ENCODE measurements at places on chromosomes 2 and 18. TPM values are rescaled to one million over a fixed set of nuclear protein-coding genes. Genes with fewer than 3 reads are reported as not detected.

The ACSL3 gene
- 115 TPM for total RNA-seq

The FABP1 gene
- total RNA-seq: not detected

DNA sequence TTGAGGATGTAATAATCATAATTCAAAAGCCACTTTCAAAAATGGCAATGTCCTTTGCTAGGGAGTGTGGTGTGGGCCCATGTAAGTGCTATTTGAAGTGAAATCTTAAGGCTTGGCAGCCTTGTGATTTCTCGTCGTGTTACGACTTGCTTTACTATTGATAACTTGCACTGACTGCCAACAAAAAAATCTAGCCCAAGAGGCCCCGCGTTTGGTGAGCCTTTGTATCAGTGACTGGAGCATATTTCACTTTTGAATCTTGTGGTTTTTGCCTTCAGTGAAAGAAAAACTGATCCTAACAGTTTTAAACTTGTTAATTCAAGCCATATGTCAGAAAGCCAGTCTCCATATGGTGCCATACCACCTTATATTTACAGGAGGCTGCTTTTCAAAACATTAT, 248.0 kb downstream of the TMEM182 start:
- H3K4me1 ChIP-seq: no peaks in the 10 kb centered on the region
- no peaks in the 10 kb centered on the region for H3K36me3 ChIP-seq
- H3K27me3 ChIP-seq: peaks cover 5% of the 10 kb centered on the region
- DNase-seq: no peak
- H3K27ac ChIP-seq: no peak overlapping the region

DNA sequence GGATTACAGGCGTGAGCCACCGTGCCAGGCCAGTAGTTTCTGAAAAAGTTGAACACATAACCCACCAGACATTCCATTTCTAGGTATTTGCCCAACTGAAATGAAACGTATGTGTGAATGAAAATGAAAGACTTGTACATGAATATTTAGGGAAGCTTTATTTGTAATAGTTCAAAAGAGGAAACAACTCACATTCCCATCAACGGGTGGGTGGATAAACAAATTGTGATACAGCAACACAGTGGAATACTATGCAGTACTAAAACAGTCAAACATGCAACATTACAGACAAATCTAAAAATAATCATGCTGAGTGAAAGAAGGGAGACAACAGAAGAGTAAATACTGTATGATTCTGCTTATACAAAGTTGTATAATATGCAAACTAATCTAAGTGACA, 46.8 kb downstream of the TMEM131 start:
- H3K27me3 ChIP-seq: no peaks in the 10 kb centered on the region
- no peak overlapping the region for H3K4me3 ChIP-seq
- H3K36me3 ChIP-seq: no peaks in the 10 kb centered on the region

- H3K36me3 ChIP-seq: peaks cover 6% of the 10 kb centered on the region
- no peak overlapping the region for H3K27ac ChIP-seq
- H3K4me3 ChIP-seq: no peak overlapping the region
- DNase-seq: no peak
- peaks cover under 1% of the 10 kb centered on the region for H3K4me1 ChIP-seq
These were observed 38.3 kb upstream of the CTIF start for GRCh38 chr18:48500517-48500916.

DNA sequence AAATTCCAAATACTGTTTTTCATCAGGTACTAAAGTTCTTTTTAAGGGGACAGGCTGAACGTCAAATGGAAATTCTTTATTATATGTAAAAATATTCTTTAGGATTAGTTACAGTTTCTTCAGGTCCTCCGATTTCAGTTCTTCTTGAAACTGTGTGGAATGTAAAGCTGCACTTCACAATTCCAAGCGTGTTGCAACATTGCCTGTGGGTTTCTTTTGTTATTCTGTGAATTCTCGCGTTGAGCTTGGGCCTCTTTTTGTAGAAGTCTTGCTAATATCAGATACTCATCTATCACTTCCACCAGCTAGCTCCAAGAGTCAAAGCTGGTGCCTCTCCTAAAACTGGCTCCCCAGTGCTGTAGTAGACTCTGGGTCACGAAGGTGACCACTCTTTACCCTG, 642.6 kb downstream of the METTL4 start:
- no peaks in the 10 kb centered on the region for H3K27me3 ChIP-seq
- H3K27ac ChIP-seq: no peak overlapping the region
- H3K36me3 ChIP-seq: no peaks in the 10 kb centered on the region
- no peak overlapping the region for H3K4me3 ChIP-seq
- no peak for DNase-seq

DNA sequence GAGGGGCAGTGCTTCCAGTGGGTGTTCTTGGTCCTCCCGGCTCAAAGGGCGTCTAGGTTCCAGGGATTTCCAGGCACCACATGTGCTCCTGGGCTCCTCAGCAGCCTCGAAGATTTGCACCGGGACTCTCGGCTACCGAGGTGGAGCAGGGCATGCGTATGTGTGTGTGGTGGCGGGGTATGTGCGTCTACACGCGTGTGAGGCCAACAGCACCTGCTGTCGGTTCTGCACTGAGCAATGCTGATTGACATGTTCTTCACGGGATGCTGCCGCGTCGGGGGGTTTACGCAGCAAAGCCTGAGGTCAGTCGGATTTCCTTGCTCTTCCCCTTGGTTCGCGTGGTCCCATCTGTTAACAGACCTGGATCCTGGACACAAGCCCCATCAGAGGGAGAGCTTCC, 119.8 kb downstream of the NDUFA10 start:
- no peak overlapping the region for H3K27ac ChIP-seq
- H3K4me1 ChIP-seq: no peaks in the 10 kb centered on the region
- no peak for DNase-seq
- H3K27me3 ChIP-seq: peaks cover 9% of the 10 kb centered on the region
- no peak overlapping the region for H3K4me3 ChIP-seq

DNA sequence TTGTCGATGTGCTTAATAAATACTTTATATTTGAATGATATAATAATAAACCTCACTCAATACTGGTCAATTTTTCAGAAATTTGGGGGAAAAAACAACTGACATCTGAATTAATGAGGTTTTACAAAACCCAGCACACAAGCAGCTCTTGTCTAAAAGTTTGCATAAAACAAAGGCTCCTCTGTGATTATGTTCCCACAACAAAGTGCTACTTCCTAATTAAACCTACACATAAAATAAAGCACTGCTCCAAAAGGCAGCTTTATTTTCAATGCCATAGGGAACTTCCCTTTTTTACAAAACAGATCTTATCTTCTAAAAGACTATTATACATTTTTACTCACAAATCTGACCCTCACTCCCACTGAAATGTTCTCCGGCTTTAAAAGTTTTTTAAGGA, 47.1 kb downstream of the LAMA1 start:
- no peak overlapping the region for H3K4me3 ChIP-seq
- no peak for DNase-seq
- H3K4me1 ChIP-seq: peaks cover 26% of the 10 kb centered on the region
- no peak overlapping the region for H3K27ac ChIP-seq
- H3K36me3 ChIP-seq: no peaks in the 10 kb centered on the region
- H3K27me3 ChIP-seq: no peaks in the 10 kb centered on the region

- peak within 1 kb of the TSS; percentile 97 for H3K27ac ChIP-seq
- peak within 1 kb of the TSS; percentile 88 for H3K4me3 ChIP-seq
- peak; percentile 82 for DNase-seq
- peaks cover 3% of the 10 kb centered on the region for H3K36me3 ChIP-seq
- no peaks in the 10 kb centered on the region for H3K27me3 ChIP-seq
- H3K4me1 ChIP-seq: peaks cover 42% of the 10 kb centered on the region
These were observed at the start of gene PTPRM for GRCh38 chr18:7566567-7567473. Gene PTPRM (plus strand): TSS chr18:7567316. CDS start chr18:7567819, 503 bp downstream.

GRCh38 chr2:3738454-3738853, 35.1 kb downstream of the DCDC2C start:
- H3K4me1 ChIP-seq: peaks cover 9% of the 10 kb centered on the region
- no peaks in the 10 kb centered on the region for H3K36me3 ChIP-seq
- H3K4me3 ChIP-seq: no peak overlapping the region
- H3K27ac ChIP-seq: no peak overlapping the region
- no peak for DNase-seq

GRCh38 chr18:711310-711656, 1.1 kb downstream of the ENOSF1 start:
- peak overlapping the region; percentile 84 for H3K27ac ChIP-seq
- peaks cover 5% of the 10 kb centered on the region for H3K36me3 ChIP-seq
- H3K4me3 ChIP-seq: peak overlapping the region; percentile 71
- no peaks in the 10 kb centered on the region for H3K27me3 ChIP-seq

DNA sequence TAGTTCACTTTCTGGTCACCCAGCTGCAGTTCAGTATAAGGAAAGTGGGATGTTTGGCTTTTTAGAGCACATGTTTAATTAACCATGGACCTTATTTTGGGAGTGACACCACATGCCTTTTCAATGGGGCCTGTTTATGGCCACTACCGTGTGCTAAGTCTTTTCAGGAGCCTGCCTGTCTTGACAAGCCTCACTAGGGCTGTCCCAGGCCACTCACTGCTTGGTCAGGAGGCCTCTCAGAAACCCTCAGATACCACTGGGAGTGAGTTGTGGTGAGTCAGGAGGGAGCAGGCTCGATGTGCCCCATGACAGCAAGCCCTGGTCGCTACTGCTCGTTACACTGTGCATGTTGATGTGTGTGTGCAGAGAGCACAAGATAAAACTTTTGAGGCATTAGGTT, 123.0 kb downstream of the MAP4K4 start:
- no peak for DNase-seq
- no peak overlapping the region for H3K27ac ChIP-seq
- H3K27me3 ChIP-seq: no peaks in the 10 kb centered on the region
- peaks cover 2% of the 10 kb centered on the region for H3K36me3 ChIP-seq
- no peak overlapping the region for H3K4me3 ChIP-seq

- H3K27ac ChIP-seq: no peak overlapping the region
- DNase-seq: no peak
- peaks cover 8% of the 10 kb centered on the region for H3K4me1 ChIP-seq
- H3K4me3 ChIP-seq: no peak overlapping the region
- peaks cover 13% of the 10 kb centered on the region for H3K36me3 ChIP-seq
These were observed 243.0 kb upstream of the SPRED2 start for GRCh38 chr2:65675350-65675749.

GRCh38 chr2:236694146-236694888, 124.7 kb downstream of the ACKR3 start:
- no peaks in the 10 kb centered on the region for H3K36me3 ChIP-seq
- H3K27ac ChIP-seq: no peak overlapping the region
- H3K4me3 ChIP-seq: no peak overlapping the region
- H3K27me3 ChIP-seq: no peaks in the 10 kb centered on the region
- H3K4me1 ChIP-seq: peaks cover 44% of the 10 kb centered on the region

DNA sequence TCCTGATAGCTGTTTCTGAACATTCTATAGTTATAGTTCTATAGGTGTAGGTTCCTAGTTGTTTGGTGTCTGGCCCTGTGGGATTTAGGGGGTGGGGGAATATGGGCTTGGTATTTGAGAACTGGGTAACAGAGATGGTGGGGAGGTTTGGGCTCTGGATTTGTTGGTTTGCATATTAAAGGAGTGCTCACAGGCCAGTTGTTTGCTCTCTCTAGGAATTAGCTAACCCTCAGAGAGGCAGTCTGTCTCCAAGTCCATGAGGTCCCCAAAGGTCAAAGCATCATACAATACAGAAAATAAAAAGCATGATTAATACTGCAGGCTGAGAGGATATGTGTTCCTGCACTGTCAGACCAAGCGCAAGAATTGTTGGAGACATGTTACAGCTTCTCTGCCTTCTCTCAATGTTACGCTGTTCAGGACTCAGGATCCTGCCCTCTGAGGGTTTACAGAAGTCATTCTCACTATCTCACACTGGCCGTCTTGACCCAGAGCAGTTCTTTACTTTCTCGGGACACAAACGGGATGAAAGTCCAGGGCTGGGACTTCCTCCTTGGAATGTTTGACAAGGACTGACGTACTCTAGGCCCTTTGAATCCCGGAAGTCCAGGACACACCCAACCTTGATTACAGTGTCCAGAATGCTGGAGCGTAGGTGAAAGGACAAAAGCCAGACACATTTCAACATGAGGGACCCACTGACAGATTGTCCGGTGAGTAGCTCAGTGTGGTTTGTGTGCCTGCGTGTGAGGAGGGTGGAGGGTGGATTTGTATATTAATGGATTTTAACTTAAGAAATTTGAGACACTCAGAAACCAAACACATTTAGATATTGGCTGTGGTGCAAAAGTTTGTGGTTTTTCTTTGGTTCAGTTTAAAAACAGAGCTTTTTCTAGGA, at the start of gene NOSTRIN:
TSS of gene NOSTRIN (plus strand) at position 677 of the 898 bp plus-strand sequence. CDS start at position 687, 10 bp downstream.
- DNase-seq: no peak
- no peak within 1 kb of the TSS for H3K27ac ChIP-seq
- no peaks in the 10 kb centered on the region for H3K27me3 ChIP-seq
- H3K4me1 ChIP-seq: peaks cover 8% of the 10 kb centered on the region
- H3K4me3 ChIP-seq: no peak within 1 kb of the TSS

DNA sequence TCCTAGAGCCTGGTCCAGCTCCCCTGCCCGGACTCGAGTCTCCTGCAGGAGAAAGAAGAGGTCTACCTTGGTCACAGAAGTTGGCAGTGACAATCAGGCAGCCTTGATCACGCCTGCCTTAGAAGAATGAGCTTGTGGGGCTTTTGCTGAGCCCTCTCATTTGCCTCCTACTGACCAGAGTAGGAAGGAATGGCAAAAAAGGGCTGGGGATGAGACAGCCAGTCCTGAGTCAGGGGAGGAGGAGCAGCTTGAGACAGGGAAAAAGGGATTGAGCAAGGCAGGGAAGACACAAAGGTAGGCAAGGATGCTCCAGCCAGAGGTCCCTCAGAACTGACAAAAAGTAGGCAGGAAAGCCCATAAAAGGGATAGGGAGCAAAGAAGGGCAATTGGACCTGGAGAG, 6.0 kb downstream of the WDR54 start:
- no peak for DNase-seq
- no peaks in the 10 kb centered on the region for H3K27me3 ChIP-seq
- no peaks in the 10 kb centered on the region for H3K4me1 ChIP-seq
- no peak overlapping the region for H3K27ac ChIP-seq

DNA sequence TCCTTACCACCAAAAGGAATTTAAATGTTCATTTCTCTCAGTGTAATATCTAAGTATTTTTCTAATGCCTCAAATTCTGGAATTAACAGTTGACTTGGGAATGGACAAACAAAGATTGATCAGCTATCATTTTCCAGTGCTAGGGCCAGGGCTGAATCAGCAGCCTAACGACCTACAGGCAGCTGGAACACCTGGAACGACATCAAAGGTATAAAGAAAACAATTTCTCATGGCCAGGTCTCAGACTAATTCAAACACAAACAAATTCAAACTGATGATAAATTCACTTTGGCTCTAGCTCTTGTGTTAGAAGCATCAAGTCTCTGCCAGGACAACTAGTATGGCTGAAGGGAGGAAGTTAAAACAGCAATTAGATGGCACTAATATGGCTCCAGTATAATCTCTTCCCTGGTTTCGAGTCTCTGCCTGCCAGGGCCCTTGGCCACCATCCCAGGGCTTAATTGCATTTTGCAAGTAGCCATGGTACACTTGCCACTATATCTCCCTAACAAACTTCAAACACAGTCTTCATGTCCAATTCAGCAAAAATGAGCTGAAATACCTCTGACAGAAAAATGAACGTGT, 70.2 kb upstream of the FSHR start:
- peaks cover 10% of the 10 kb centered on the region for H3K27me3 ChIP-seq
- no peak for DNase-seq
- H3K27ac ChIP-seq: no peak overlapping the region
- H3K4me1 ChIP-seq: no peaks in the 10 kb centered on the region
- H3K36me3 ChIP-seq: no peaks in the 10 kb centered on the region

All from chondrocyte (in vitro differentiated cells).